ENCODE measurements at places on chromosomes 6 and 20.
A peak's percentile ranks its signal among the peaks of the same experiment; 100 is the strongest.

GRCh38 chr6:701700-702479, 9.0 kb upstream of the EXOC2 start:
- no peak for DNase-seq

- no peak for DNase-seq
Measured at GRCh38 chr20:38052870-38053269, 19.3 kb downstream of the RPRD1B start.

GRCh38 chr6:47481806-47482205, 4.2 kb downstream of the CD2AP start:
- no peak for DNase-seq

- no peak for DNase-seq
Measured at GRCh38 chr6:117494283-117494682, 11.8 kb downstream of the DCBLD1 start.

GRCh38 chr20:35303735-35304491, 11.7 kb upstream of the FAM83C start:
- peak; percentile 69 for DNase-seq

DNA sequence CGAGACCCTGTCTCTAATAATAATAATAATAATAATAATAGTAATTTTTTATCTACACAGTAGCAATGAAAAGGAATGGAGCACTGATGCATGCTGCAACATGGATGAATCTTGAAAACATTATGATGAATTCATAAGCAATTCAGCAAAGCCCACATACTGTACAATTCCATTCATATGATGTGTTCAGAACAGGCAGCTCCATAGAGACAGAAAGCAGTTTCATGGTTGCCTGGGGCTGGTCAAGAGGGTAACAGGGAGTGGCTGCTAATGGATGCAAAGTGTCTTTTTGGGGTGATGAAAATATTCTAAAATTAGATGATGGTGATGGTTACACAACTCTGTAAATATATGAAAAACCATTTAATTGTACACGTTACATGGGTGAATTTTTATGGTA, 43.6 kb downstream of the SLC24A3 start:
- DNase-seq = no peak
